ENCODE measurements at places on chromosomes 6 and 20.

- no peak overlapping the region for H3K27ac ChIP-seq
- H3K4me1 ChIP-seq: no peaks in the 10 kb centered on the region
These were observed 17.7 kb downstream of the GFRA4 start for GRCh38 chr20:3645309-3646066.

DNA sequence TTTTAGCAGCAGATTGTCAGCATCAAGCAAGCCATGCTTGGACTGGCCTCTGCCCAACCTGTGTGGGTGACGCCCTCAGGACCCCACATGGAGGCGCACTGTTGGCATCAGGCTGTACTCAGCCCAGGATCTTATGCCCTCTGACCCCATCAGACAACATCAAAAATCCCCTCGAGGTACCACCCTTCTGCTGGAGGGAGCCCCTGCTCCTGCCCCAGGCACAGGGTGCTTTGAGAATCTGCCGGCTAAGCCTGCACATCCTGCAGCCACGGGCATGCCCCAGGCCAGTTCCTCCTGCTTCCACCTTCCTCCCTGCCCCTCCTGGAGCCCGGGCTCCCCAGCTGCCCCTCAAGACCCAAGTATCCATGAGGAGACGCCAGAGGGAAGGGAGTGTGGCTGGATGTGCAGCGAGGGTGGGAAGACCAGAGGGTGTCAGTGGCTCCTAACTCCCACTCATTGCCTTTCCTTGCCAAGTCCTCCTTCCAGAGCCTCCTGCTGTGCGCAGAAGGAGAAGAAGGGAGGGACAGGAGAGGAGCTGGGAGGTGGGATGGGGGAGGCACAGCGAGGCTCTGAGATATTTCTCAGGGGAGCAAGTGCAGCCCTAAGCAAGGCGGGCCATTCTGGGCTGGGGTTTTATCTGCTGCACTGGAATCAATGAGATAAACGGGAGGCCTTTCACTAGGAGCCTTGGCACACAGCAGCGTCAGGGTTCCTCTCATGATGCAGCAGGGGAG is 77.4 kb upstream of the CST7 start:
- H3K27me3 ChIP-seq: peaks cover 2% of the 10 kb centered on the region
- DNase-seq: no peak
- H3K27ac ChIP-seq: no peak overlapping the region
- no peaks in the 10 kb centered on the region for H3K4me1 ChIP-seq

DNA sequence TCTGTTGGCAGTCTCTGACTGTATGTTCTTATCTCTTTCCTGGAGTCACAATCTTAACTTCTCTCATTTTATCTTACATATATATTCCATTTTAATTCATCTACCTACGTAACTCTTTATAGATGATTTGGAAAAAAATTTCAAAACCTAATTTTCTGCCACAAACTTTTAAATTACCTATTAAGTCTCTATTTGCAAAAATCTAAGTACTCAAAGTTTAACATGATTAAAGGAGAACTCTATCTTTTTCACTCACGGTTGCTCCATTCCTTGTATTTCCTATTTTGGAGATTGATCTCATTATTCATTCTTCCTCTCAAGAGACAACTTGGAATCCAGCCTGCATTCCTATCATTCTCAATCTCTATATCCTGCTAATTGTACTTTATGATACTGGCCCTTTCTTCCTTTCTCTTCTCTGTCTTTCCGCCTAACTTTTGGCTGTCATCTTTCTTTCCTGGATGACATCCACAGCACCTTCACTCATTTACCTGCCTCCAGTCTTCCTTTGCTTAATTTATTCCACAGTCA is 1071.1 kb upstream of the CITED2 start:
- H3K27ac ChIP-seq: no peak overlapping the region
- H3K4me3 ChIP-seq: no peak overlapping the region

GRCh38 chr6:51398064-51398705 is 579.5 kb downstream of the TFAP2B start:
- no peaks in the 10 kb centered on the region for H3K36me3 ChIP-seq
- no peak overlapping the region for H3K27ac ChIP-seq
- no peaks in the 10 kb centered on the region for H3K4me1 ChIP-seq
- H3K27me3 ChIP-seq: peaks cover 2% of the 10 kb centered on the region

DNA sequence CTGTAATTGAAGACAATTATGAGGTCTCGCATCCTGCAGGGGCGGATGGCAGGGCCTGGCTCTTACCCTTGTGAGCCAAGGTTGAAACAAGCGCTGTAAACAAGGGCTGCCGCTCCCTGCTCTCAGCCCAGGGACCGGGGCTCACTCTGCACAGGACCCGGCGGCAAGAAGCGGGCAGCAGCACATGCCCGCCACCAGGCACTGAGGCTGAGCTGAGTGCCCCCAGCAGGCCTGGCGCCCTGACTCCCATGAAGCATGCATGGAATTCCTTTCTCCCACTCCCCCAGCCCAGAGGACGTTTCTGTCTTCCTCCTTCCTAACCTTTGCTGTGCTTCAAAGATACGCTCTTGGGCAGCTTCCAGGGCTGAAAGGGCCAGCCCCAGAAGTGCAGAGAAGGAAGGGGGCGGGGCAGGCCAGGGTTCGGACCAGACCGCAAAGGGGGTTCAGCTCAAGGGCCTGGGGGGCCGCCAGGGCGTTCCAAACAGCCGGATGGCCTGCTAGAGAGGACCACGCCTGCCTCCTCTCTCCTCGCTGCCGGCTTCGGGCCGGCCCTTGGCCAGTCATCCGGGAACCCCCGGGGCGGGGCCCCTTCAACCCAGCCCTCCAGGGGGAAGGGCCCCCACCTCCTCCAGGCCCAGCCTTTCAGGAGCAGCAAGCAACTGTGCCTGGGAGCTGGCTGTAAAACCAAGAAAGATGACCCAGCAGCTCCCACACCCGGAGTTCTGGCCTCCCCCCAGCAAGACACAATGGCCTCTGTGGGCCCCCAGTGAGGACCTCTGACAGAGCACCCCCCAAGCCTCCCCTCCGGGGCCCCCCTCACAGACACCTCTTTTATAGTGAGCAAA is 109.9 kb downstream of the NOL4L start:
- H3K4me3 ChIP-seq: peak overlapping the region; percentile 64
- H3K27me3 ChIP-seq: peaks cover 11% of the 10 kb centered on the region
- DNase-seq: peak; percentile 19

- no peak overlapping the region for H3K4me3 ChIP-seq
- no peak for DNase-seq
- no peaks in the 10 kb centered on the region for H3K36me3 ChIP-seq
- no peak overlapping the region for H3K27ac ChIP-seq
- no peaks in the 10 kb centered on the region for H3K4me1 ChIP-seq
- H3K27me3 ChIP-seq: peaks cover 25% of the 10 kb centered on the region
These were observed 60.0 kb downstream of the TOX2 start for GRCh38 chr20:43974695-43975094.

- H3K36me3 ChIP-seq: no peaks in the 10 kb centered on the region
- H3K27me3 ChIP-seq: peaks cover 5% of the 10 kb centered on the region
- no peak overlapping the region for H3K27ac ChIP-seq
These were observed 98.8 kb downstream of the MYLK4 start for GRCh38 chr6:2651961-2652360.

DNA sequence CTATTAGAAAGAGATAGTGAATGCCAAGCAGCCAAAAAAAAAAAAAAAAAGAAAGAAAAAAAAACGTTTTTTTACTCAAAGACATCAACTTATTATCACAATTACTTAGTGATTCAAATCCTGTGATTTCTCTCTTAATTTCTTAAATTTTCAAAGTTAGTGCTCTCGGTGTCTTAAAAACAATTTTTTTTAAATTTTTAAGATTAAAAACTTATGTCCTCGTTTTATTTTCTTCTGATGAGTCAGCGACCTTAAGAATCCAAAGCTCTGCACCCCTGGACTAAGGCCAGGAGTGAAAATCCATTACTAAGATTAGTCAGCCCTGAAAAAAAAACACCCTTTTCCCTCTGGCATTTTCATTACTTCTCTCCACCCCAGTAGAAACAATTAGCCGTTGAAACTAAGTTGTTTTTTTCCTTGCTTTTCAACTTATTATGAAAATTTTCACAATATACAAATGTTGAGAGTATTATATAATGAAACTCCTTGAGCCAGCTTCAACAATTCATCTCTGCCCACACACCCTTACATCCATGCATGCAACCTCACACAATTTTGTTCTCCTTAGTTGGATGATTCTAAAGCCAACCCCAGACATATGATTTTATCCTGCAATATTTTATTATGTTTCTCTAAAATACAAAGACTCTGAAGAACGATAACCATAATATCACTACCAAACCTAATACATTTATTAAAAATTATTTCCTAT is 85.6 kb upstream of the CARMIL1 start:
- peaks cover 6% of the 10 kb centered on the region for H3K27me3 ChIP-seq
- no peak overlapping the region for H3K27ac ChIP-seq
- H3K4me1 ChIP-seq: no peaks in the 10 kb centered on the region
- DNase-seq: no peak
- H3K36me3 ChIP-seq: no peaks in the 10 kb centered on the region
- no peak overlapping the region for H3K4me3 ChIP-seq

GRCh38 chr6:65979120-65979519 is 272.1 kb upstream of the EYS start:
- DNase-seq: no peak
- H3K27ac ChIP-seq: no peak overlapping the region
- no peaks in the 10 kb centered on the region for H3K4me1 ChIP-seq
- no peaks in the 10 kb centered on the region for H3K27me3 ChIP-seq

DNA sequence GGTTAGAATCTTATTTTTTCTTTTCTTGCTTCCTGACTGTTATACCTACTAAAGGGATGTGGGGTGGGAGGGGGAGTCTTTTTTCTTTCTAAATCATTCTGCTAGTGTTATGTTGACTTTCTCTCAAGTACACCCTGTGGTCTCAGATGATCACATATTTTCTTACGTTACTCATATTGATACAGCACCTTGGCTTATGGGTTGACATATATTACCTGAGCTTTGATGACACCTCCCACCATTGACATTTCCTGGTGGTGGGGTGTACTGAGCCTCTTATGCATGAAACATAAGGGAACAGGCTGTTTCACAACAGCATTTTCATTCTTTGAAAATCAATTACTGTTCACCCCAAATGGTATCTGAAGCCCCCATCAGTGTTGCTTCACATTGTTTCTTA is 169.8 kb downstream of the MMS22L start:
- H3K27me3 ChIP-seq: no peaks in the 10 kb centered on the region
- H3K36me3 ChIP-seq: no peaks in the 10 kb centered on the region
- H3K27ac ChIP-seq: no peak overlapping the region
- peaks cover 4% of the 10 kb centered on the region for H3K4me1 ChIP-seq
- no peak for DNase-seq

DNA sequence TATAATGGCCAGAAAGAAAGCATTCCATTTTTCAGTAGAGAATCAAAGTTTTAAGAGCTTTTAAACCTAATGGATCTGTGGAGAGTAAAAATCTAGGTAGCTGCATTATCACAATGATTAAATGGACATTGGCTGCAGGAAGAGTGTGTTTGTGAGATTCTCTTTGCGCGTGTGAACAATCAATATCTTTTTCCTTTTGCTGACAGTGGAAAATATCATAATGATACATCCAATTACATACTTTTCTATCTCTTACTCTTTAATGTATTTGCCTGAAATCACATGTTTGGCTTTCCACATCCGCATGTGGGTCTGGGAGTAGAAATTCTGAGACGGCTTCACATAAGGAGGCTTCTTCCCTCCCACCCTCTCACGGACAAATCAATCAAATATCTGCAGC is 69.8 kb upstream of the DUSP22 start:
- H3K27ac ChIP-seq: no peak overlapping the region
- H3K4me1 ChIP-seq: peaks cover 6% of the 10 kb centered on the region
- no peaks in the 10 kb centered on the region for H3K36me3 ChIP-seq
- H3K27me3 ChIP-seq: peaks cover 3% of the 10 kb centered on the region
- no peak overlapping the region for H3K4me3 ChIP-seq

DNA sequence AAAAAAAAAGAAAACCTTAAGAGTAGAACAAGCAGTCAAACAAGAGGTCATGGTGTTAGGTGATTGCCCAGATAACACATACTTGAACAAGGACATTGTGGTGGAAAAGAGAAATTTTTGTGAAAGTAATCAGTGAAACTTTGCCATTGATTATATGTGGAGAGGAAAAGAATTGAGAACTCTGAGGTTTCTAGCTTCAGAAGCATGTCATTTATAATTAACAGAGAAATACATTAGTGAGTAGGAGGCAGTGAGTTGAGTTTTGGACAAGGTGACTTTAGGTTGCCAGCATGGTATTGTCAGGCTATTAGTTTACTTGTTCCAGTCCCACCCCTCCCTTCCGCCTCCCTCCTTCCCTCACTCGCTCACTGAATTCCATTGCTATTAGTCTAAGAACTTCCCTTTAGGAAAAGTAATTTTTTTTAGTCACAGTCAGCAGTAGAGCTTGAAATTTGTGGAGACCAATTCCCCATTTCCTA is 17.2 kb downstream of the TAB2 start:
- no peaks in the 10 kb centered on the region for H3K27me3 ChIP-seq
- no peak overlapping the region for H3K4me3 ChIP-seq

- H3K27ac ChIP-seq: no peak overlapping the region
- no peak for DNase-seq
- H3K4me1 ChIP-seq: no peaks in the 10 kb centered on the region
- no peaks in the 10 kb centered on the region for H3K36me3 ChIP-seq
- H3K4me3 ChIP-seq: no peak overlapping the region
- H3K27me3 ChIP-seq: no peaks in the 10 kb centered on the region
These were observed 21.2 kb upstream of the RNGTT start for GRCh38 chr6:88984606-88985005.

DNA sequence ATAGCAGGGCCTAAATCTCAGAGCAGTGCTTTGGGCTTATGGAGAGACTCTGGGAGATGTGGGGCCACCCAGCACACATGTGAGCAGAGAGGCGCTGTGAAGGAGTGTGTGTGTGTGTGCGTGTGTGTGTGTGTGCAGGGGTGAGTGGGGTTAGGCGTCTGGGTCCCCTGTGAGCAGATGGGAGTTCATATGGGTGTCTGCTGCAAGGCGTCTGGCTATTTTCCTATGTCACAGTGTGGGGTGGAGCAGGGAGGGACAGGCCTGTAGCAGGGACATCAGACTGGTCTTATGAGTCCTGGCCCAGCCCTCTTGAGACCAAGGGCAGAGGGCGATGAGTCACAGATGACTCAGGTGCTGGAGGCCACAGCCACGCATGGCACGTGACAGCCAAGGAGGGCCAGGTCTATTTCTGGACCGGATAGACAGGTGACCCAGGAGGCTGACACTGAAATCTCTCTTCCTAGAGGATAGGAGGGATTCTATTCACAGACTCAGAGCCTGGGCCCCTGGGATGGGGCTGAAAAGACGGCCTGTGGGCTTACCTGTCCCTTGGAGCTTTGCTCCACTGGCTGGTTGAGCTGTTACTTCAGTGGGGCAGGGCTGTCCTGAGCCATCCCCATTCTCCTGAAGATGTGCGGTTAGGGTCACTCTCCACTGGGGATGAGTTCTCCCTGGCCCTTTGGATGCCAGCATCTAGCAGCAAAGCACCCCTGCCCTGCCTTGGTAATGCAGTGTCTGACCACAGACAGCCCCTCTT is 28.9 kb downstream of the VEGFA start:
- H3K4me3 ChIP-seq: no peak overlapping the region
- no peaks in the 10 kb centered on the region for H3K36me3 ChIP-seq
- H3K27ac ChIP-seq: peak overlapping the region; percentile 18
- no peak for DNase-seq

GRCh38 chr20:16528078-16528477 is 45.2 kb downstream of the KIF16B start:
- no peaks in the 10 kb centered on the region for H3K4me1 ChIP-seq
- H3K4me3 ChIP-seq: no peak overlapping the region
- peaks cover 34% of the 10 kb centered on the region for H3K36me3 ChIP-seq
- no peak overlapping the region for H3K27ac ChIP-seq

GRCh38 chr20:24743641-24744040 is 205.4 kb upstream of the CST7 start:
- no peaks in the 10 kb centered on the region for H3K27me3 ChIP-seq
- no peak for DNase-seq
- no peak overlapping the region for H3K27ac ChIP-seq
- no peak overlapping the region for H3K4me3 ChIP-seq

- peaks cover 45% of the 10 kb centered on the region for H3K27me3 ChIP-seq
- H3K4me3 ChIP-seq: no peak overlapping the region
- no peak overlapping the region for H3K27ac ChIP-seq
- H3K36me3 ChIP-seq: no peaks in the 10 kb centered on the region
- DNase-seq: no peak
These were observed 60.3 kb downstream of the ERMARD start for GRCh38 chr6:169811521-169812256.

Measured in immature natural killer cell (primary cell).